ENCODE measurements at places on chromosomes 3 and 15. TPM values are rescaled to one million over a fixed set of nuclear protein-coding genes. Genes with fewer than 3 reads are reported as not detected.
A peak's percentile ranks its signal among the peaks of the same experiment; 100 is the strongest.

GRCh38 chr3:160180581-160181216 lies 44.5 kb upstream of the C3orf80 start:
- DNase-seq = peak; percentile 5

DNA sequence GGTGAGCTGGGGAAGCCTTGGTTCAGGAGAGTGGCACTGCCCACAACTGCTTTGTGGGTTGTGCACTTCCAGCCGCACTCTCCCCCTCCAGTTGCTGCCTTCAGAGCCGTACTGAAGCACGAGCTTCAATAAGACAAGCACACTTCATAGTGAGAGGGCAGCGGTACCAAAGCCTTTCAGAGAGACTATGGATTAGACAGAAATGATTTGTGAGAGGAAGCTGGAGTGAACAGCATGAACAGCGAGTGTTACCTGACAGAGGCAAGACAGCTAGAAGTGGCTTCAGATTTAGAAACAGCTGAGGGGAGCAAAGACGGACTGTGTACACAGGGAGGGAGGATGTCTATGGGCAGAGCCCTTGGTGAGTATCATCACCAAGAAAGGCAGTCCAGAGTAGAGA lies 31.1 kb downstream of the HCLS1 start:
- DNase-seq = no peak

SPRED1 gene
- total RNA-seq = 21.4 TPM

CHRM5 gene
- not detected for total RNA-seq

FAM240A gene
- total RNA-seq = not detected

Data from pulmonary artery endothelial cell (primary cell).